NCI-H1105 treated with DMSO at 0.1 percent for 48 hours (cell line): ENCODE measurements at places on chromosomes 16 and 17.
A peak's percentile ranks its signal among the peaks of the same experiment; 100 is the strongest.

GRCh38 chr17:34133350-34133749 lies 121.7 kb upstream of the CCL2 start:
- DNase-seq = no peak

DNA sequence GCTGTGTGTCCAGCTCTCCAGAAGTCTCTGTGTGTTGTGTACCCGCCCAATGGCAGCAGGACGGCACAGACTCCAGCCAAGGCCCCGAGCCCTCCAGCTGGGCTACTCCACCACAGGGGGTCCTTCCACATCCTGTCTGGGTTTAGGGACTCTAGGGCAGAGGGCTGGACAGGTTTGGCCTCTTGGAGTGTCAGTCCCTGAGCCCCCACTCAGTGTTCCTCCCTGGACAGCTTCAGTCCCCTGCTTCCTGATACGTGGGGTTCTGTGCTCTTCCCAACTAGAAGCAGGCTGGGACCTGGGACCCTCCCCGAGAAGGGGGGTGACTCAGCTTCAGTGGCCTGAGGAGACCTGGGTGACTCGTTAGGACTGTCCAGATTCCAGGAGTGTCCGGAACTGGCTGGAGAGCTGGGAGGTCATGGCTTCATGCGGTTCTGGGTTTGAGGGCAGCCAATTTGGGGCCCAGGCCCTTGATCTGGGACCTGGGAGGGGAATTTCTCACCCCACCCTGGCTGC lies 4.2 kb downstream of the CDK3 start:
- no peak for DNase-seq

DNA sequence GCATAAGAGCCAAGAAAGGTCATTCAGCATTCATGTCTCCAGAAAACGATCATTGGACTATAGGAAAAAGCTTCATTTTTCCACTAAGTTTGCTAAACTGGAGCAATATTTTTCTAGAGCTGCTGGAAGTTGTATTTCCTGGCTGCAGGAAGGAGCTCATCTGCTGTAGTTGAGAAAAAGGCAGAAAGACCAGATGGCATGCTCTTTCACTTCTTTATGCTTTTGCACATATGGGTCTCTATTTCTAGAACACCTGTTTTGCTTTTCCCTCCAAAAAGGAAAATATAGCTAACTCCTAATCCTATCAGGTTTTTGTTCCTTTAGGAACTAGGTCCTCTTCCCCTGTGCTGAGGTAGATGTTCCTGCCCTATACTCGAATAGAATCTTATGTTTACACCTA lies 61.9 kb upstream of the HLF start:
- no peak for DNase-seq

GRCh38 chr17:33024688-33025486 lies 33.2 kb downstream of the SPACA3 start:
- DNase-seq = no peak

DNA sequence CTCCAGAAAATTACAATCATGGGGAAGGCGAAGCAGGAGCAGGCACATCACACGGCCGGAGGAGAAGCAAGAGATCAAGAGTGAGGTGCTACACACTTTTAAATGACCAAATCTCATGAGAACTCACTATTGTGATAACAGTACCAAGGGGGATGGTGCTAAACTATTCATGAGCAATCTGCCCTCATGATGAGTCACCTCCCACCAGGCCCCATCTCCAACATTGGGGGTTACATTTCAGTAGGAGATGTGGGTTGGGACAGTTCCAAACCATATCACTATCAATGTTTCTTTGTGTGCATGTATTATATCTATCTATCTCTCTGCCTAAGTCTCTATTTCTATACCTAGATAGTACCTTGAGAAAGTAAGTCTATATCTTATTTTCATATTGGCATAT lies 724.8 kb downstream of the CDH11 start:
- DNase-seq = no peak

GRCh38 chr16:6034511-6034910 lies 936.9 kb upstream of the EEF2KMT start:
- DNase-seq = no peak

- peak; percentile 11 for DNase-seq
Measured at GRCh38 chr17:72458301-72458700, 337.5 kb downstream of the SOX9 start.

- no peak for DNase-seq
Measured at GRCh38 chr17:15954222-15954621, 9.3 kb downstream of the ADORA2B start.

DNA sequence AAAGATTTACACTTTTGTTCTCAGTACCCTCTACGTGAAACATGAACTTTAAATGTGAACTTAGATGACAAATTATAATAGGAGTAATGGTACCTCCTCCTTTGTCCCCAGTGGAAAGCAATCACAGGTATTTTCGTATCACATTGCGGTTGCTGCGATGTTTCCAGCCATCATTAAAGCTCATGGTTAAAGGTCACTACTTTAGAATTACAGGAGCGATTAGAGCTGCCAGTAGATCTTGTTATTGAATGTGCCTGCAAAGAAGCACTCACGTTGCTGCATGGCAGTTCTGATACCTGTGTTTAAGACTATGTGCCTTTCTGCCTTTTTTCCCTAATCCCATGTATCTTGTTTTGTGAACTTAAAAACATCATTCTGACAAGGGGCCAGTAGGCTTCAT lies 301.0 kb downstream of the CPPED1 start:
- peak; percentile 74 for DNase-seq

DNA sequence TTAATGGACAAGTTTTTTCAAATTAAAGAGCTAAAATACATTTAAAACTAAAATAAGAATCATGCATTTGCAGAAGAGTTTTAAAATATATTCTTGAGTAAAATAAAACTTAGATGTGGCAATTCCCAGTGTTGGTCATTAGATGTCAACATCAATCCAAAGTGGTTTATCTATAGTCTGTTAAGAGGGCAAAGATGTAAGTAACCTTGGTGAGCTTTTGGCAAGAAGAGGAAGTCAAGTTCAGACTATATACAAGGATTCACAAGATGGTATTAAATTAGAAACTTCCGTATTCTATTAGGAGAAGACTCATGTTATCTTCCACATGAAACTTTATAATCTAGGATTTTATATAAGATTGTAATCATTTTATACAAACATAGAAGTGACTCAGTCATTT lies 73.1 kb downstream of the CEP95 start:
- no peak for DNase-seq

DNA sequence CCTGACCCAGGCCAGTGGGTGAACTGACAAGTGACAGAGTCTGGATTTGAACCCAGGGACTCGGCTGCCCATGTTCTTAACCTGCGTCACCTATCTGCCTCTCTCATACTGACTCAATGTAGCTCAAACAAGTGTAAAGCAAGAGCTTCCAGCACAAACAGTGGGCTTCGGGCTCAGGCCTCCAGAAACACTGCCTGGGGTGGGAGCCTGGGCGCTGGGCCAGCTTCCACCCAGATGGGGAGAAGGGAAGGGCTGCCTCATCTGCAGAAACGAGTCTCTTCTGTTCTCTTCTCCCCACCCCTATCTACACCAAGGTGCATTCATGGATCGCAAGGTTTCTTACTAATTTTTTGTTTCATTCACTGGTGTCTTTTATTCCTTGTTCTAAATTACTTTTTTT lies 1.3 kb downstream of the CDRT4 start:
- DNase-seq = no peak

DNA sequence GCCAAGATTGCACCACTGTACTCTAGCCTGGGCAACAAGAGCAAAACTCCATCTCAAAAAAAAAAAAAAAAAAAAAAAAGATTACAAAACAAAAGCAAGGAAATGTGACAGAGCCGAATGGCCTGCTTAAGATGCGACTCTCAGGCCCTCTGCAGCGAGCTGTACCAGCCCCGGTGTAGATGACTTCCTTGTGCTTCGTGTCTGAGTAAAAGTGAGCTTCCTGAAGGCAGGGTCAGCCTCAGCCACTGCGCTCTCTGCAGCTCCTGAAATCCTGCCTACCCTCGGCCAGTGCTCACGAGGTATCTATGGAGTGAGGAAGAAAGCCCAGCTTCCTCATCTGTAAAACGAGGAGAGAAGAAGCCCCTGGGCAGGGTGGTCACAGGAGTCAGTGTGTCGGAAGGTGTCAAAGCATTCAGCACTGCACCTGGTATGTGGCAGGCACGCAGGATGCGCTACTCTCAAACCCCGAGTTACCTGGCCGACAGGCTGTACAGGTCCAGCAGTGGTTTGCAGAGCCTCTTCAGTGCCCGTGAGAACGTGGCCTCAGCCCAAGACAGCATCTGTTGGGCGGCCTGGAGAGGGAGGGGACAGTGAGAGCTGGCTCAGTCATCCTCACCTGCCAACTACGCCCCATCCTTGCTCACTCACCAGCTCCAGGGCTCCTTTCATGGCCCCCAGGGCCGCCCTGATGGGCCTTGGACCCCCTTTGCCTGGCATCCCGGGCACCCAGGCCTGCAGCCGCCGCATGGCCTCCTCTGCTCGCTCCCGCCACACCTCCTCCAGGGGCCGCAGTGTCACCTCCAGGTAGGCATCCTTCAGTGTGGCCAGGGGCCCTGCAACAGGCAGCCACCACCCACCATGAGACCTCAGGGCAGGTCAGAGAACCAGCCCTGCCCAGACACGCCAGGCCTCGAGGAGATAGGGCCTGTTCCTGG lies 44.6 kb downstream of the RMI2 start:
- DNase-seq = peak; percentile 8

DNA sequence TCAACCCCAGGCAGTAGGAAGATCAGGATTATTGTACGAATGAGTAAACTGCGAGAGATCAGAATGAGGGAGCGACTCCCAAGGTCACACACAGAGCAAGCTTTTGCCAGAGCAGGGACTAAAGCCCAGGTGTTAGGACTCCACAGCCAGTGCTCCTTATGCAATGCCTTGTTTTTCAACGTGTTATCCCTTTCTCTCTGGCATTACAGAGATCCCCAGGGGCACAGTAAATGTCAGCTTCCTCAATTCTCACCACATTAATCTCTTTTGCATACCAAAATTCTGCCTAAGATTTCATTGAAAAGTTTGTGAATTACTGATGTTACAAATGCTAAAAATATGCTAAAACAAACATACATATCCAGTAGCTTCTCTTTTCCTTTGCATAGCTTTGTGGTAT lies 68.1 kb upstream of the CES5A start:
- no peak for DNase-seq

GRCh38 chr17:81277421-81277820 lies 17.7 kb downstream of the SLC38A10 start:
- DNase-seq = peak; percentile 89

GRCh38 chr16:85445064-85445778 lies 167.9 kb upstream of the GSE1 start:
- peak; percentile 91 for DNase-seq

DNA sequence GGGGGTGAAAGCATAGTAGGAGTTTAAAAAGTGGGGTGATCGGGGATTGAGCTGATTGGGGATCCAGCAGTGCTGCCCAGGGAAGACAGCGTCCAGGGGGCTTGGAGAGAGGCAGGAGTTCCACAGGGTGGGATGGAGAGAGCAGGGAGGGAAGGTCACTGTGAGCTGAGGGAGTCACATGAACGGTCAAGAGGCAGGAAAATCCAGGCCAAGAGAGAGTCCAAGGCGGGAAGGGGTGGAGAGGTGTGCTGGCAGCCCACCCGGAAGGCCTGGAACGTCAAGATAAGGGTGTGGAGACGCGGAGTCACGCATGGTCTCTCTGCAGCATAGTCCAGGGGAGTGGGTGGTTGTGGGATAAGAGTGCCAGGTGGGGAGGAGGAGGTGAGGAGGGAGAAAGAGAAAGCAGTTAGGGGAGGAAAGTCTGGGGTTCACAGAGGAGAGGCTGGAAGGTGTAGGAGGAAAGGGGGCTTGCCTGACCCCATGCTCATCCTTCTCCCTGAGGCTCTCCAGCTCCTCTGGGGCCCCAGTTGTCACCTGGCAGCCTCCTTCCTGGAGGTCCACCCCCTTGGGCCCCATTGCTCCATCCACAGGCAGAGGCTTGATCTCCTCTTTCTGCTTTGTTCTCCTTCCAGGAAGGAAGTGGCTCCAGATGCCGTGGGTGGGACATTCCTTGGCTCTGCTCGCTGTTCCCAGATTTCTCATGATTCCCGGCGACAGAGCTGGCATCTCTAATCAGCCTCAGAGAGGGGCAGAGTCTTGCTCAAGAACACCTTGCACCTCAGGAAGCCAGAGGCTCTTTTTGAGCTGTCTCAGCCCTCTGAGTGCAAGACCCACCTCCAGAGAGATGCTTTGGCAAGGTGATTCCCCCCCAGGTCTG lies 28.7 kb downstream of the CCR7 start:
- DNase-seq = no peak

- no peak for DNase-seq
Measured at GRCh38 chr16:72246423-72246822, 74.5 kb upstream of the PMFBP1 start.

DNA sequence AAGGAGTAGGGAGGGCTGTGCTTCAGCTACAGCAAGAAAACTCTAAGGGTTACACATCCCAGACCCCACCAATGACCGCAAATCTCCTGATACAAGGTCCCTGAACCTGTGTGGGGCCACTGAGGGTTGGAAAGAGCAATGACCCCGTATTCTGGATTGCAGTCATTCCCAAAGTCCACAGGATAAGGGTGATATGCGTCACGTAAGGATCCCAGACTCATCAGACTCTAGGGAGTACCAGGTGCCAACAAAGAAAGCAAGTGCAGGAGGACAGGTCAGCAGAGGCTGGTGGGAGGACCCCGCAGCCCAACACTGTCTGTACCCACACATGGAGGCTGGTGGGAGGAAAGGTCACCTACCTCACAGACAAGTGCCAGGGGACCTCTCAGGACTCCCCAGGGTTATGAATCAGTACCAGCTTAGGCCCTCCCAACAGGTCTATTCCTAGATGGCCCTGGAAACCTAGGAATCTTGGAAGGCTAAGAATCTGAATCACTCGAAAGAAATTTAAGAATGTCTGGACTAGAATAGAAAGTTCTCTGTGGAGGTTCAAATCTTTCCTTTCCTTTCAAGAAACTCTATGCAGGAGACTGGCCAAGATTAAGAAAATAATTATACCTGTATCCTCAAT lies 16.2 kb downstream of the PITPNA start:
- DNase-seq = no peak

DNA sequence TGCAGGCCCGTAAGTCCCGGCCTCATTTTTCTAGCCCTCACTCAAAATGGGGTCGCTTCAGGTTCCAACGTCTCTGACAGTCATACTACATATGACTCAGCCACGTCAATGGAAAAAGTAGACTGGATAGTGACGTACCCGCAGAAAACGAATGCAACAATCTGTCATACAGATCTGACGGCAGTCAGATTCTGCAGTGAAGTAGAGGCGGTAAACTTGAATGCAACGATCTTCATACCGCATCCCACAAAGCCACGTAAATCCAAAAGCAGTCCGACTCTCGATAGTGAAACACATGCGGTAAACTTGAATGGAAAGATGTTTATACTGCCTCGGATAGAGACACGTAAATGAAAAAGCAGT lies 38.4 kb upstream of the ARL4D start:
- DNase-seq = peak; percentile 75

GRCh38 chr17:64354396-64354795 lies 36.3 kb downstream of the PECAM1 start:
- DNase-seq = no peak

- no peak for DNase-seq
Measured at GRCh38 chr16:71258372-71258771, 27.9 kb upstream of the HYDIN start.

DNA sequence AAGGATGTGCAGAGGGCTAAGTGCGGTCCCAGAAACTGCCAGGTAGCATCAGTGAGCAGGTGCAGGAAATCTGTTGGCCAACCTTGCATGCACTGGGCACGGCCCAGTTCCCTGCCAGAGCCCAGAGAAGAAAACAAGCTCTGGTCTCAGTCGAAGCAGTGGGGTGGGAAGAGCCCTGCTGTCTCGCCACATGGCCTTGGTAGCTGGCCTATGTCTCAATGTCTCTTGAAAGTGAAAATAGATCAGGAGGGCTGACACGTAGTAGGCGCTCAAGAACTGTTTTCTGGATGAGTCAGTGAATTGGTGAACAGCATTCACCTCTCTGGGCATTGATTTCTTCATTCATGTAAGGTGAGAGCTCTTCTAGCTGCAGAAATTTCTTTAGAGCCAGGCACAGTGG lies 90.4 kb downstream of the MARF1 start:
- DNase-seq = no peak

GRCh38 chr17:80477647-80478478 lies 1.5 kb upstream of the NPTX1 start:
- DNase-seq = no peak
